ENCODE measurements at places on chromosomes 4 and X.

- DNase-seq, result no peak
These were observed 71.0 kb downstream of the GPAT3 start for GRCh38 chr4:83606898-83607297.

GRCh38 chr4:85399270-85399669, 75.7 kb upstream of the ARHGAP24 start:
- no peak for DNase-seq

GRCh38 chrX:120242813-120243212, 7.8 kb upstream of the ZBTB33 start:
- no peak for DNase-seq

GRCh38 chr4:26763648-26764047, 97.0 kb upstream of the STIM2 start:
- no peak for DNase-seq

DNA sequence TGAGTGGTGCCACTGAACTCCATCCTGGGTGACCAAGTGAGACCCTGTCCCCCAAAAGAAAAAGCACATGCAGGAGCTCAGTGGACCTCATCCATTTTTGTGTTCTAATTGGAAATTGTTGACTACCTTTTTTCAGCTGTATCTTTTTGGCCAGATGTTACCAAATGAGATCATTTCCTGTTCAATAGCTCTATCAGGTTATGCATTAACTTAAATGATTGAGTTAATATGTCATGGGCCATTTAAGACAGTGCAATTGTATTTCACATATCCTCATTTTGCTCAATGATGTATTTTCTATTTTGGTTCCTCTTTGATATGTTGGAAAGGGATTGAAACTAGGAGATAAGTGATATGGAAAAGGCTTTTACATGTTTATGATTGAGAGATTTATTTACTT, 26.2 kb upstream of the RHOH start:
- DNase-seq, result no peak

GRCh38 chr4:88621763-88622327, 29.6 kb downstream of the HERC3 start:
- no peak for DNase-seq

GRCh38 chr4:188218392-188218791, 79.2 kb downstream of the TRIML1 start:
- DNase-seq, result no peak

DNA sequence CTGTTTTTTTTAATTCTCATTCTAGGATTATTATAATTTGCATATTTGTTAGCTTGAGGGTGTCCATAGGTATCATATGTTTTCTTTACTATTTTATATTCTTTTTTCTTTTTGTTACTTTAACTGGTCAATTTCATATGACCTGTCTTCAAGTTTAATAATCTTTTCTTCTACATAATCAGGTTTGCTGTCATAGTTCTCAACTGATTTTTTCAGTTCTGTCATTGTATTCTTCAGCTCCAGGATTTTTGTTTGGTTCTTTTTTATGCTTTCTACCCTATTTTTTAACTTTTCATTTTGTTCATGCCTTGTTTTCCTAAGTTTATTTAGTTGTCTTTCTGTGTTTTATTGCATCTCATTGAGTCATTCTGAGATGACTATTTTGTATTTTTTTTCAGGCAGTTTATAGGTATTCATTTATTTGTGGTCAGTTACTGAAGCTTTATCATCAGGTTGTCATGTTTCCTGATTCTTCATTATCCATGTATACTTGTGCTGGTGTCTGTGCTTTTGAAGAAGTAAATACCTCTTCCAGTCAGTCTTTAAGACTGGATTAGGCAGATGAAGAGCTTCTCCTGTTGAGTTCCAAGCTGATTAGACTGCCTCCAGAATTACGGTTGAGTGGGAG, 220.3 kb upstream of the VEGFC start:
- DNase-seq, result no peak

DNA sequence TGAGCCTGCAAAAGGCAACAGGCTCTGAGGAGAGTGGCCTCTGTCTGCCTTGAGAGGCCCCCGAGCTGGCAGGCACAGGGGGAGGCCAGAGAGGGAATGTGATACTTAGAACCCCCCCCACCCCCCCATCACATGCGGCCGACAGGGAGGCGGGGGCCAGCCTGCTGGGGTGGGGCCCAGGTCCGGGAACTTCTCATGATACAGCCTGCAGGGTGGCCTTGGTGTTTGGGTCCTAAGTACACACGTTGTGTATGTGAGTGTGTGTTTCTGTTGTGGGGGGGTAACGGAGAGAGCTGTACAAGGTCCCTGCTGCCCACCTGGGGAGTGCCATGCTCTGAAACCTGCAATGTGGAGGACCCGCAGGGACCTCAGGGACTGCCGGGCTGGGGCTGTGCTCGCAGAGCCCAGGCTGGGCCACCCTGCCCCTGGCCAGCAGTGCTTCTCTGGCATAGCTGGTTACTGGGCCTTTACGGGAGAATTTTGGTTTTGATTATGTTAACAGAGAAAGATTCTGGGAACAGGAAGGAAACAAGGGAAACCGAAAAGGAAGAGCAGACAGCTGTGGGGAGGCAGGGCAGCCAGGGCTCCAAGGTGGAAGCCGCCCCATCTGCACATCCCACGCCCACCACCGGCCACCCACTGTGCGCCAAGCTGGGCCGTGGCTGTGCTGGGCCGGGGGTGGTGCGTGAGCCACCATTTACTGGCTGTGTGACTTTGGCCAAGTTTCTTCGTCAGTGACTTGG, 19.9 kb downstream of the SH3BP2 start:
- DNase-seq, result no peak

GRCh38 chrX:9196961-9197640, 163.2 kb upstream of the FAM9B start:
- no peak for DNase-seq

GRCh38 chrX:68175562-68175961, 257.7 kb downstream of the OPHN1 start:
- DNase-seq, result no peak

- DNase-seq, result no peak
These were observed 9.3 kb downstream of the PAGE4 start for GRCh38 chrX:49838374-49838773.

DNA sequence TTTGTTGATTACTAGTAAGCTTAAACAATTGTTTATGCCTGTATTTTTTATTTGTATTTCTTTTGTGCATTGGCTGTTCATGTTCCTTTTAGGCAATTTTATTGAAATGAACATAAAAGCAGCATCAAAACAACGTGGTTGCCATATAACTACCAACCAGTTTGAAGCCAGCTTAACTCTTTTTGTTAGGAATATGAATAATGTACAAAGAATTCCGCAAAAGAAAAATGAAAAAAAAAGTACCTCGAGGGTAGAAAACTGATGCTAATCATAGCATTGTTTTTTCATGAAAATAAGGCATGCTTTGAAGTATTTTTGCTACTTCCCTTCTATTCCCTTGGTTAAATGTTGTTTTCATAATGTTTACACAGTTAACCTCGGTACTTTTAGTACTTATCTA, 1024.0 kb upstream of the SLIT2 start:
- no peak for DNase-seq

GRCh38 chr4:41517121-41517520, 20.8 kb upstream of the LIMCH1 start:
- DNase-seq, result no peak

- DNase-seq, result no peak
These were observed 124.8 kb downstream of the ATG4A start for GRCh38 chrX:108216405-108216804.

DNA sequence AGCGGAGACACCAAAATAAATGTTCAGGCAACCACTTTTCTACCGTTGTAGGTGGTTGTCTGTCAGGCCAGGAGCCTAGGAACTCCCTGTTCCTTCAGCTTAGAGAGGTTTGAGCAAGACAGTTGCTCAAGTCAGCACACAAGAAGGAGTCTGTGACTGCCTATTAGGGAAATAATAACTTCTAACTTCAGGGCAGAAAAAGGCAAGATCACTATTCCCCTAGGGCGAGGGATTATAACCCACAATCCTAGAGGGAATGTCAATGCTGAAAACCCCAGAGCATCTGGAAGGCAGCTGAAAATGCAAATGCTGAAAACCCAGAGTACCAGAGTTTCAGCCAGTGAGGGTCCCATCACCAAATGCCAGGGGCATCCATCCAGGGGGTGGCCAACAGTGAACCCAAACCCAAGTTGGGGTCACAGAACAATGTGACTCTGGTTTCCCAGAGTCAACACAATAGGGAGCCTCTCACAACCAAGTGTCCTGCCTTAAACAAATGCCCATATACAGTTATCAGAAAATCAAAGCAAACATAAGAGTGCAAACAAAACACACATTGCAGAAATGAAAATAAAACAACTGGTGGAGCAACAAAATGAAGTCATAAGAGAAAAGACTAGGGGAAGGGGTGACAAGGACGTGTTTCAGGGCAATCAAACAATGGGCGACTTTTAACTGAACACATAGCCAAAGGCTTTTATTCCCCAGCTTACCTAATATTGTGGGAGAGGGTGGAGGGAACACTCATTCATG, 27.6 kb downstream of the MORF4L2 start:
- DNase-seq, result no peak

GRCh38 chr4:77010841-77011354, 61.3 kb downstream of the SEPTIN11 start:
- DNase-seq, result no peak

- no peak for DNase-seq
These were observed 15.4 kb downstream of the STOX2 start for GRCh38 chr4:183920512-183920911.

DNA sequence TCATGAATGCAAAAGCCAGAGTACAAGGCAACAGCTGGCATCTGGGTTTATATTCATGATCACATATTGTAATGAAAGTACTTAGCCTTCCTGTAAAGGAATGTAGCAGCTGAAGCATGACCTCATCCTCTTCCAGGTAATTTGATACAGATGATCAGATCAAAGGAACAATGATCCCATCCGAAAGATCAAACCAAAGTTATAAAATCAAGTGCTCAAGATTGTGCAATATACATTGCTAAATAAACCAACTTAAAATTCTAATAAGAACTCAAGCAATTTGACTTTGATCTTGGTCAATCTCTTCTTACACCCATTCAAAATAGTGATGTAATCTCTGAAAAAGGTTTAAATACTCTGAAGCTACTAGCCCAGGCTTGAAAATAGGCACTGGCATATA, 113.1 kb upstream of the INPP4B start:
- DNase-seq, result no peak

GRCh38 chrX:129115104-129115503, 408.2 kb downstream of the SMARCA1 start:
- peak; percentile 3 for DNase-seq

GRCh38 chrX:51837921-51838320, 55.5 kb upstream of the MAGED1 start:
- DNase-seq, result no peak

DNA sequence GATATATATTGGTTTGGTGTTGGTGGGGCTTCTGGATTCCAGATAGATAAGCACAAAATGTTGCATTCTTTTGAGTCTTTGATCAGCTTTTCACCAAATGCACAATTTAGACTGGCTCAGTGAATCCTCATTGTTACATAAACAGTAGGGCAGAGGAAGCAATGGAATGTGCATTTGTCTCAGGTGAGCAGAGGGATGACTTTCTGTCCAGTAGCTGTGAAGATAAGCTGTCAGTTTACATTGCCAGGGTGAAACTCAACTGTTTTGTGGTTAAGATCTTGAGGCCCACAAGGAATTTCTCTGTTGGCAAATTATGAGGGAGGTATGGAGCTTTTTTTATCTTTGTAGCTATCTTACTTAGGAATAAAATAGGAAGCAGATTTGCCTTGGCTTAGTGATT, 168.0 kb downstream of the GALNTL6 start:
- DNase-seq, result no peak

DNA sequence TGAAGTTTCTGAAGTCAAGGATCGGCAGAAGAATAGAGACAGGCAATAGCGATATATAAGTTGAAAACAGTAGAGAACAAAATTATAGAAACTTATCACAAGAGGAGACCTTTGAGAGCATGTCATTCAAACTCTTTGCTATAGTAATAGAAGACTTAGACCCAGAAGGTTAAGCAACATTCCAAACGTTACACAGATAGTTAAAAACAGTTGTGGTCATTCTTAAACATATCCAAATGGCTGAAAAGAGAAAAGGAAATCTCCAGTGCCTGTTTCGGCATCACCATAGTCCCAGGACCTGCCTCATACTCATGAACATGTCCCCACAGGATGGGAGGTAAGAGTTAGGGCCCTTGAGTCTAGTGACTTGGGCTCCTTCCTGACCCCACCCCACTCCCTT, 258.1 kb upstream of the NOCT start:
- DNase-seq, result no peak

DNA sequence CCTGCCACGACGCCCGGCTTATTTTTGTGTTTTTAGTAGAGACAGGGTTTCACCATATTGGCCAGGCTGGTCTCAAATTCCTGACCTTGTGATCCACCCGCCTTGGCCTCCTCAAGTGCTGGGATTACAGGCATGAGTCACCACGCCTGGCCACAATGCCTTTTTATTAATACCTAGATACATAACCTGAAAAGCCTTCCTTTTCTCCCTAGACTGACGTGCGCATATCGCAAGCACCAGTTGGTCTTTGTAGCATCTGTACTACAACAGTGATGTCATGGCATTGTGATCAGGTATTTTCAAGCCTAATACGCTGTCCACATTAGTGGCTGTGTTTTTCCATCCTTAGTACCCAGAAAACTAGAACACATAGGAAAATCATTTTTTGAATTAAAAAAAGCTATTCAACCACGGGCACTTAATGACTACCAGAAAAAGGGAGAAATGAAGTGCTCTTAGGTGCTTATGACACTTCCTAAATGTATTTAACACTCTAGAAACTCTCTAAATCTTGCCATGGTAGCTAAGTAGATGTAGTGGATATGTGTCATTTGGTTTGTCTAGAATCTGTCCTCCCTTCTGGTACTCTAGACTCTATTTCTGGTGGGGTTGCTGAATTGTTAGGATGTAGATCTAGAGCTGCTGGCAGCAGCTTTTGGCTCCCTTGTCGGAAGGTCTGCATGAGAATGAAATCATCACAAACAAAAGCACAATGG, 707.8 kb downstream of the STIM2 start:
- DNase-seq, result no peak

DNA sequence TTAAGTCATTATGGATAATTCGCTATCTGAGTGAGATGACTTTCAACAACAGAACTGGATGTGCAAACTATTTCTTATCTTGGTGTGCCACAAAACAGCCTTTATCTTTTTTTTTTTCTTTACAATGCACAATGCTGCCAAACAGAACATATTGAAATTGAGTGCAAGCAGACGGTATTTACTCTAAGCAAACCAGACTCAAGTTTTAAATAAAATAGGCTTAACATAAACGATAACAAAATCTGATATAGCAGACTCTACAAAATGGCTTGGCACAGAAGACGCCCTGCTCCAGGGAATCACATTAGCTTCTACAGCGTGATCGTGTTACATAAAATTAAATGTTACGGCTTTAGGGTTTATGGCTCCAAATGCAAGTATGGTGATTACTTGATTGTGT, 9.6 kb upstream of the STK32B start:
- DNase-seq, result no peak
